ENCODE measurements at places on chromosomes 4 and X.

GRCh38 chr4:17138847-17139246 is 240.4 kb upstream of the LDB2 start:
- DNase-seq, result no peak

GRCh38 chr4:47505666-47506065 is 20.6 kb downstream of the ATP10D start:
- no peak for DNase-seq

DNA sequence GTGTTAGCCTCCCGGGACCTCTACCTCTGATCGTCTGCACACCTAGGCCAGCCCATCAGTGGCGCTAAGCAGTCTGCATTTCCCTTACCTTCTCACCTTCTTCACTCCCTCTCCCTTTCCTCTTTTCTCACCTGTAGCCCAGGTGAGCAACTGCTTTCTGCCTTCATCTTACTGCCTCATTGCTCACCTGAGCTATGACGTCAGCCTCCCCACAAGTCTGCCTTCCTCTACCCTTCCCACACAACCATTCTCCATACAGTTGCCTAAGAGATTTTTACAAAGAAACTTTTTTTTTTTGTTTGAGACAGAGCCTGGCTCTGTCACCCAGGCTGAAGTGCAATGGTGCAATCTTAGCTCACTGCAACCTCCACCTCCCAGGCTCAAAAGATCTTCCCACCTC is 136.3 kb downstream of the BCOR start:
- DNase-seq, result no peak

DNA sequence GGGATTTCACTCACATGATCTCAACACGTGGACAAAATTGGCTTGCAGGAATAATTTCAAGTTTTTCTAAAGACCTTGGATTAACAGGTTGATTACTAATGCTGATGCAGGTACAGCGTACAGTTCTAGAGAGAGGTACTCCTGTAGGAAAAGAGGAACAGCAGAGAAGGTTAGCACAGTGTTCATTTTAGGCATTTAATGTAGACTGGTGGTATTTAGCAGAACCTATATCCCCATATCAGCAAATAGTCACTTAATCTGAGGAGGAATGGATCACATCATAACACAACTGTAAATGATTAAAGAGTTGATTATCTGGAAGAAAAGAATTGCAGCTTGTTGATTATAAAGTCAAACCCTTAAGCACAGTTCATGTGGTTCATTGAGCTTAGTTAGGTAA is 620 bp downstream of the CXCL10 start:
- DNase-seq, result no peak

- DNase-seq, result no peak
Measured at GRCh38 chr4:20017777-20018115, 234.0 kb upstream of the SLIT2 start.

DNA sequence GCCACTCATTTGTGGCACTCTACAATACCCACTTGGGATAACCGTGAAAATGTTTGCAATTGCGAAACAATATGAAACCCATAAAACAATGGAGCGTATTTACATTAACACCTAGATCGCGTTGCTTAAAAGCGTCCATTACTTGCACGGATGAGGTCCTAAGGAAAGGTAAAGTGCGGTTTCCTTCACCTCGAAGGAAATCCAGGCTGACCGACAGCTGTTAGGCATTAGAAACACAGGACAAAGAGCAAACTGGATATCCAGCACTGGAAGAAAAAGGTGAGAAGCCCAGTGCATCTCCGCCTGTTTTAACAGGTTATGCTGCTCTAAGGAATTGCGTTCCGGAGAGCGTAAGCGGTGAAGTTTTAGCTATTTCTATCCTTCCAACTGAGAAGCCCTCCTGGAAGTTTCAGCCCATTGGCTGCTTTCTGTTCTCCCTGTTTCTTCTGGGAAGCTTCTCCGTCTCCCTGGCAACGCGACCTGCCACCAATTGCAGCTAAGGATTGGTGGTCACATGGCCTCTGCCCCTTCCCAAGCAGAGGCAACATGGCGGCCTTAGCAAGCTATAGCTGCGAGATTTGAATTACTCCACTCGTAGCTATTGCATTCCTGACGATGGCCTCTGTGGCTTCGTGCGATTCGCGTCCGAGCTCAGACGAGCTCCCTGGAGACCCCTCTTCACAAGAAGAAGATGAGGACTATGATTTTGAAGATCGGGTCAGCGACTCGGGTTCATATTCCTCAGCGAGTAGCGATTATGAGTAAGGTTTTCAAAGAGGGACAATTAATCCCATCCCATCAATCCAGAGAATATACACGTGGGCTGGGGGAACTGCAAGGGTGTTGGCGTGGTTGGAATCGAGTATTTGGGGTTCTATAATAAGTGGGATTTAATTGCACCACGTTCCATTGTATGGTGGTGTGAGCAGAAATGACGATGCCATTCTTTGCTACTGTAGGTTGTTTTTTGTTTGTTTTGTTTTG is at the start of gene INTU:
Gene INTU (plus strand): TSS at position 538 of the 984 bp plus-strand sequence. CDS start 78 bp downstream, at position 616.
- no peak for DNase-seq

GRCh38 chr4:6118201-6118600 is 82.1 kb downstream of the JAKMIP1 start:
- DNase-seq, result no peak

- DNase-seq, result no peak
Measured at GRCh38 chrX:111483881-111484280, 27.6 kb upstream of the SERTM2 start.

DNA sequence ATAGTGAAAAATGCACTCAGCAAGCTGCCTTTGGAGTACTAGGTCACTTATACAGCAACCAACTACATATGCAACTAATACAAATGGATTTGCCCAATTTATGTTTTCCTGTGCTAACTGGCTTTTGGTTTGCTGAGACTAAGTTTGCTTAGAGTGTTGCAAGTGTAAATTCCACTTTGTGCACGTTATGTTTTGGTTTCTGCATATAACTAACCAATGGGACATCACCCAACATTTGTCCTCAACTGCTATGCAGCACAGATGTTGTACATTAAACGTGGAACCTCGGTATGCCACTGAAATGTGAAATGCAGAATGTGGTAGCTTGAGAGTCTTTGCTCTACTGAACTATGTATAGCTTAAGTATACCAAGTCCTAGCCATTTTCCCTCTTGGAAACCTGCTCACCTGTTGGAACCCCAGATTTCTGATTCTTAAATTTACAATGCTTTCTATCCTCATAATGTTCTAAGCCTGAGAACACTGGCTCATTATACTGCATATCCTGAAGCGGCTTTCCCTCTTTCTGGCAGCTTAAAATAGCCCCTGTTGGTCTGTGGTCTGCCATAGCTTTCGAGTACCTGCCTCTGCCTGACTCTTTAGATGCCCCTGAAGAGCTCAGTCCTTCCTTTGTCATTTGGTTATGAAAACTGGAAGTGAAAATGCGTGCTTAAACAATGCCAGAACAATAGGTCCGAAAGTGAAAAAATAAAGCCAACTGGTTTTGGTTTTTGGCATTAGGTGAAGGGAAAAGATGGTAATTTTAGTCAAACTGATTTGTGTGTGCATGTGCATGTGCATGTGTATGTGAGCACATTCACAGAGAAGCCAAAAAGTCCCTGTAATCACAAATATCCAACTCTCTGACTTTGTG is 158.0 kb downstream of the SH2D1A start:
- no peak for DNase-seq

- no peak for DNase-seq
Measured at GRCh38 chr4:23166919-23167318, 474.2 kb downstream of the GBA3 start.

- no peak for DNase-seq
Measured at GRCh38 chrX:48971249-48972219, at the start of gene KCND1. Gene KCND1, minus strand, starts transcription at chrX:48971844. Its CDS starts 1,573 bp downstream, at chrX:48970271.

- no peak for DNase-seq
Measured at GRCh38 chr4:144591401-144591800, 54.6 kb upstream of the HHIP start.

- no peak for DNase-seq
Measured at GRCh38 chrX:100635040-100635439, 1.6 kb downstream of the TSPAN6 start.
